ENCODE measurements at places on chromosomes 6 and 20.
A peak's percentile ranks its signal among the peaks of the same experiment; 100 is the strongest.

DNA sequence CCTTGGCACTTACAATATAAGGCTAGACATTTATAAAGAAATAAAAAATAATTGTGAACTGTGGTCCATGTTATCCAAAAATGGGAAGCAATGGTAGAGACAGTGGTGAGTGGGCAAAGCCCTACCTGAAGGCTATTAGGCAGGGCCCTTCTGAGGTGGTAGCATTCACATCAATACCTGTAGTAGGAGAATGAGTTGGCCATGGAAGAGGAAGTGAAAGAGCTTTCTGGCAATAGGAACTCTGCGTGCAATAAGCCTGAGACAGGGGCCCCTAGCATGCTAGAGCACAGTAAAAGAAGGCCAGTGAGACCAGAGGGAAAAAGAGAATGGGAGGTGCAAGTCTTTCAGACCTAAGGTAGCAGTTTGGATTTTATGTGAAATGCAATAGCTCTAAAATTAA lies 754.5 kb downstream of the PTPRT start:
- no peak for DNase-seq

- peak; percentile 78 for DNase-seq
Observed at GRCh38 chr20:35954907-35955251, 577 bp upstream of the SCAND1 start.

- DNase-seq, result no peak
Observed at GRCh38 chr6:17497535-17498095, 102.5 kb upstream of the FAM8A1 start.

- no peak for DNase-seq
Observed at GRCh38 chr6:156830126-156830525, 52.9 kb downstream of the ARID1B start.

DNA sequence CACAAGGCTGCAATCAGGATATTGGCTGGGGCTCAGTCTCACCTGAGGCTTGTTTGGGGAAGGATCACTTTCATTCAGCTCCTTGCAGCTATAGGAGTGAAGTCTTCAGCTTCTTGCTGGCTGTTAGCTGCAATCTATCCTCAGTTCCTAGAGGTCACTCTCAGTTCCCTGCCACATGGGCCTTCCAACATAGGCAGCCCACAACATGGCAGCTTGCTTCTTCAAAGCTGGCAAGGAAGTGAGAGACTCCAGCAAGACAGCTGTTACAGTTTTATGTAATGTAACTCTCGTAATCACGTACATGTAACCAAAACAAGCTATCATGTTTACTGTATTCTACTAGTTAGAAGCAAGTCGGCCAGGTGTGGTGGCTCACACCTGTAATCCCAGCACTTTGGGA lies 226.9 kb downstream of the CDC5L start:
- no peak for DNase-seq

- no peak for DNase-seq
Observed at GRCh38 chr6:149717255-149717587, 680 bp downstream of the LATS1 start.
